Suprapubic skin (tissue), 4 donors: ENCODE measurements at places on chromosomes 13 and 19. TPM values are rescaled to one million over a fixed set of nuclear protein-coding genes. Genes with fewer than 3 reads are reported as not detected.

DNA sequence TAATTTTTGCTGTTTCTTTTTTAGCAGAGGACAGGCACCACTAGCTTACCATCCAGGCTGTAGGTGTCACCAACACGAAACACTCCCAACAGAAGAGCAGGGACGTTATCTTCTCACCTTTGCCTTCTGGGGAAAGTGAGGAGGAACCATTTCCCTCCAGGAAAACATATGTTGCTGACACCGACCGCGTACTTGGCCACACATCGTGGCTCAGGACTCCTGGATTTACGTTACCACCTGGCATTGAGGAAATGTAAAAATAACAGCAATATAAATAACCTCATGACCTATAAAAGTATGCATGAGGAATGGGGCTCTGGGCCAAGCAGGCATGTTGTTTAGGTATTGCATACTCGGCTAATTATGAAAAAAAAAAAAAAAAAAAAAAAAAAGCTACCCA, 525.1 kb downstream of the MYO16 start:
- H3K27me3 ChIP-seq = no peaks in the 10 kb centered on the region
- no peaks in the 10 kb centered on the region for H3K36me3 ChIP-seq
- no peak for DNase-seq

CD177 gene
- total RNA-seq = 0.64 TPM

- H3K4me3 ChIP-seq = no peak overlapping the region
- H3K27ac ChIP-seq = no peak overlapping the region
- no peak for DNase-seq
- no peaks in the 10 kb centered on the region for H3K36me3 ChIP-seq
- no peaks in the 10 kb centered on the region for H3K27me3 ChIP-seq
These were observed 33.5 kb upstream of the USPL1 start for GRCh38 chr13:30584051-30584731.

DNA sequence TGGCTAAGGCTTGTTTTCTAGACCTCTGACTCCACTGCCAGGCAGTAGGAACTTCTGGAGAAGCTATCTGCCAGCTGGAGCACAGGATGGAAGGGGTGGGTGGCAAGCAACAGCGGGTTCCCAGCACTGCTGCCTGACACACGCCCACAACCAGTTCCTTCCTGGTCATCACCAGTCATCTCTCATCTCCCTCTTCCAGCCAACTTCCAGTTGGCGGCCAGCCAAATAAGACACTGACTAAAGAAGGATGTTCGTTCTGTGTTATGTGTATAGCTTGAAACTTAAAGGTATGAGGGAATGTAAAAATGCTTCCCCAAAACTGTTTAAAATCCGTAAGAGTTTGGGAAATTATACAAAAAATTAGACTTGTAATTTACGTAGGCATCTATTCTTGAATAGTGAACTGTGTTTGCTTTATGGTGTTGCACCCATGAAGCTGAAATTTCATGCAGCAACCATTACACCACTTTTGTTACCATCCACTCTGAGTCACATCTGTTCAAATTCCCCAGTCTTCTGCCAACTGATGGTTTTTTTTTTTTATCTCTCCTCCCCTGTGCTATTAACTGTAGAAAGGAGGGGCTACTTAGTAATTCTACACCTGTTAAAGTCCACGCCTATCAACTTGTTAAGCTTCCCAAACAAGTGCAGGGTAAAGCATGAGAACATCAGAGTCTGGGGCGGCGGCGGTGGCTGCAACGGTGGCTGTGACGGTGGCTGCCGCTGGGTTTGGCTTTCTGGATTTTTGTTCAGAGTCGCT, 86.2 kb upstream of the FRY start:
- no peak overlapping the region for H3K4me3 ChIP-seq
- peaks cover 28% of the 10 kb centered on the region for H3K4me1 ChIP-seq
- peak; percentile 80 for DNase-seq
- no peaks in the 10 kb centered on the region for H3K27me3 ChIP-seq
- H3K36me3 ChIP-seq = no peaks in the 10 kb centered on the region
- H3K27ac ChIP-seq = peak overlapping the region; percentile 47

CD33 gene
- 2.7 TPM for total RNA-seq

GRCh38 chr13:113810640-113811039, 51.6 kb downstream of the TMEM255B start:
- H3K4me1 ChIP-seq = no peaks in the 10 kb centered on the region
- no peak overlapping the region for H3K27ac ChIP-seq

DNA sequence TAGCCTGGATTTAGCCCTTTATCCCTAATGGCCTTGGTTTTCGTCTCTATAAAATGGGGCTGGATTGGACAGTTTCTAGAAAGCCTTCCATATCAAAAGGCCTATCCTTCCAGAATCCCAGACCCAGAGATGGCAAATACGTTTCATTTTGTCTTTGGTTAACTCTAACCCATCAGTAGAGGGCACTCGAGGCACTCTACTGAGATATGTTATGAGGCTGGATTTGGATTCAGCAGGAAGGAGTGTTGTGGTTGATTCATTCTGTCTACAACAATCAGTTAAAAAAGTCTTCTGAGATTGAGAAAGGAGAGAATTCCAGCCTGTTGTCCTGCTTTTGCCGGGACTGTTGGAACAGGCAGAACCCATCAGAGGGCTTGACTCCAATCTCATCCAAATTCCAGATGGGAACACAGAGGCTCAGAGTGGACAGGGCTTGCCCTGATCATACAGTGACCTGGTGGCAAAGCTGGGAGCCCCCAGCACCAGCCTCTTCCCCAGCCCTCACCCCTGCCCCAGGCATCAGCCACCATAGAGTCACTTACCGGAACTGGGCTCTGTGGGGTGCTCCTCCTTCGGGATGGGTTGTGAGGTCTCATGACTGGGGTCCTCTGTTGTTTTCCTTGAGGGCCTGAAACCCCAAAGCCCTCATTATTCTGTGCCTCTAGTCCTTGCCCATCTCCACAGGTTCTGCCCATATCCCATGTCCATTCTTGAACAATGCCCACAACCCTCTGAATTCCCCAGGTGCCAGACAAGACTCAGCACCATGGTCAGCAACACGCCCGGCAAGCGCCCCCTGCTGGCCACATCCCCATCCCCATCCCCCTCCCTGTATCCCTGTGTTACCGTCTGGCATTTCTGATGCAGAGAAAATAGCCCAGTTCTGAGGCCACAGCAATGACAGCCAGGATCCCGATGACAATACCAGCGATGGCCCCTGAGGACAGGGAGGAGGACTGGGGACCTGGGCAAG, 12.3 kb upstream of the ZNF180 start:
- H3K36me3 ChIP-seq = no peaks in the 10 kb centered on the region
- H3K27ac ChIP-seq = no peak overlapping the region
- peaks cover 14% of the 10 kb centered on the region for H3K27me3 ChIP-seq
- DNase-seq = no peak
- H3K4me1 ChIP-seq = no peaks in the 10 kb centered on the region

DNA sequence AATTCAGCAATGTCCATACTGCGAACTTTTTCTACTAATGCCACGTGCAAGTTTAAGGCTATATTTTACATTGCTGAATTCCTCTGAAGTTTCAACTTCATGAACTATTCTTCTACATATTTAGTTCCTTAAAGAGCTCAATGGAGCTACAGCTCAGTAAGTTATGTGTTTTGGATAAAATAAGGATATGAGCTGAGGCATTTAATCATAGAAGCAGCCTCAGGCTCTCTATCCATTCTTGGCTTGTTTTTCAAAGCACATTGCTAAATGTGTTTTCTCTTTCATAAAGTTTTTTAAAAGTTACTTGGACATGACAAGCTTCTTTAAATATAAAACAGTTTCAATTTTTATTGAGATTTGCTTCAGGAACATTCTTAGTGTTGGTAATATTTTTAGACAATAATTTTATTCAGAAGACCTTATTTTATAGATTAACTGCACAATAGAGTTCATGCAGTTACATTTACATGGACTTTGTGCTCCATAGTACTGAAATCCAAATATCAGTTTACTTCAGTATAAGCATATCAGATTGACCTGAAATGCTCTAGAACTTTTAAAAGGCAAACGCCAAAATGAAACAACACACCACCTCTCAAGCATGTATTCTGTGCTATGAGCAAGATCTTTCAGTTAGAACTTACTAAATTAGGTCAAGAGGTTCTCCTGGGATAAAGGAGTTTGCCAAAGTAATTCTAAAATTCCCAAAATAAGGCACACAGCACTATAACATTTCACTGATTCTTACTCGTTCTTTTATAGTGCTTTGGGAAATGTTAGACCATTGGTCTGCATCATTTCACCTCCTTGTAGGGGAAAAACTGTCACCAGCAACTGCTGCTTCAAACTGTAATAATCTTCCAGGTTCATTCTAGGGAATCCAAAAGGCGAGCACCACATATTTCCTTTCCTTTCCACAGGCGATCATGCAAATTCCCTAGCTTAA, 275.5 kb downstream of the ENOX1 start:
- H3K4me1 ChIP-seq = peaks cover 13% of the 10 kb centered on the region
- H3K27me3 ChIP-seq = no peaks in the 10 kb centered on the region
- H3K4me3 ChIP-seq = no peak overlapping the region
- no peak for DNase-seq
- no peaks in the 10 kb centered on the region for H3K36me3 ChIP-seq
